ENCODE measurements at places on chromosomes 6 and 20.

DNA sequence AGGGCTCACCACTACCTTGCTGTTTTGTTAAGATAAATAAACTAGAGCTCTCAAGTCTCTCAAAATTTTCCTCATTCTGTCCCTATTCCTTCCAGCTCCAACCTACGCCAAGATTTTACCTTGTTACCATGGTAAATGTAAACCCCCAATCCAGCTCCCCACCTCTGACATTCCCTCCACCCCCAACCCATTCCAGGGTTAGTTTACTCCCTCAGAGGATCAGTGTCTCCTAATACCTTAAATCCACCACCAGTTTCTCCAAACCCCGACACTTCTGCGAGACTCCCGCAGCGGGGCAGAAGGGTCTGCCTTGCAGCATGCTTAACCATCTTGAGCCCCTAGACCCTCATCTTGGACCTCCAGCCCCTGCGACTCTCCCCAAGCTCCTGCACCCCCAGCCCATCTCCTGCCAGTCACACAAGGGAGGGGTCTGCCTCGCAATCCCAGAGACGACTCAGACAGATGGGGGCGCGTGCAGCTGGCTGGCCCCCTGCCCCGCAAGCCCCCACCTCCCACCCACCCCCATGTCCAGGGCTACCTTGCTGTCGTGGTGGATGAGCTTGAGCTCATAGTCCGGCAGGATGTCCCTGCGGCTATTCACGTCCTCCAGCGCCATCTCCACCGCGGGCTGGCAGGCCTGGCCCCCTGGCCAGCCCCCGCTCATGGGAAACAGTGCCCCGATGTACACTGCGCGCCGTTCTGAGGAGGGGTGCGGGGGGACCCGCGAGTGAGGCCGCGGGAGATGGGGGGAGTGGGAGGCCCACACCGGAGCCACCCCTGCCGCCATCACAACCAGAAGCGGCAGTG is 5.8 kb downstream of the GABBR1 start:
- DNase-seq: peak; percentile 39

- no peak for DNase-seq
Observed at GRCh38 chr20:52763321-52763853, 208.8 kb upstream of the TSHZ2 start.

- no peak for DNase-seq
Observed at GRCh38 chr6:90993770-90994169, 406.9 kb upstream of the MAP3K7 start.

DNA sequence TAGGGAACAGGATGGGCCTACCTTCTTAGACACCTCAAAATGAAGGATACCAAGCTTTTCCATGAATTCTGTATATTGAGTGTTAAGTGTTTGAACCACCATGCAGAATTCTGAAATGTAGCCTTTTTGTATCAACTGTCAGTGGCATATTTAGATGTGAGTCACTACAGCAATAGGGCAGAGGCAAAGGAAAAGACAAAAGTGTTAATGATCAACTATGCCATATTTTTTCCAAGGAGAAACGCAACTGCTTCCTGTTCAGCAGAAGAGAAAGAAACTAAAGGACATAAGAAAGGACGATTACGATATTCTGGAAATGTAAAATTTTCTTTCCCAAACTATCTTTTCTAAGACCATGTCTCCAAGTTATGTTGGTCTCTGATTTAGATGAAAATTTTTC is 104.6 kb upstream of the RSPO3 start:
- no peak for DNase-seq

GRCh38 chr6:45710304-45710821 is 305.3 kb downstream of the CLIC5 start:
- DNase-seq: no peak

GRCh38 chr6:114816678-114817077 is 473.9 kb upstream of the HS3ST5 start:
- DNase-seq: no peak

- no peak for DNase-seq
Observed at GRCh38 chr20:17485017-17485416, 46.2 kb downstream of the BFSP1 start.

GRCh38 chr6:156720691-156721685 is 56.2 kb upstream of the ARID1B start:
- no peak for DNase-seq

GRCh38 chr6:122726649-122727048 is 52.9 kb upstream of the FABP7 start:
- no peak for DNase-seq

DNA sequence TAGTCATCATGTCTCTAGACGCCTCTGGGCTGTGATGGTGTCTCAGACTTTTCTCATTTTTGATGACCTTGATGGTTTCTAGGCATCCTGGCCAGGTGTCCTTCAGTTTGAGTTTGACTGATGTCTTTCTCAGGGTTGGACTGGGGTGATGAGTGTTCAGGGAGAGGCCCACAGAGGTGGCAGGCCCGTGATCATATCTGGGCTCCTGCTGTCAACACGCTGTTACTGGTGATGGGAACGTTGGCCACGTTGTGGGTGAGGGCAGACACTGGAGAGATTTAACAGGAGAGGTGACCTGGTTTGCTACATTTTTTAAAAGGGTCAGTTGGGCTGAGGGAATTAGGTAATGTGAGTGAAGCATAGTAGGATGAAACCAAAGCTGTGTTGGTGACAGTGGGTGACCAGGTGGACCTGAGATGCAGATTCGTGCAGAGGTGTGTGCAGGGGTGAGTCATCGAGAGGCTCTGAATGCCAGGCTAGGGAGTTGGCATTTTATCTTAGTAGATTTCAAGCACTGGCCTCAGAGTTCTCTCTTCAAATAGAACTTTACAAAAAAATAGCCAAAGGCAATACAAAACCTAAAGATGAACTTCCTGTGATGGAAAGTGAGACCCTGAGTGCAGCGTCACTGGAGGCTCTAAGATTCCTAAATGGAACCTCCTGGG is 174.1 kb downstream of the CDH26 start:
- DNase-seq: no peak

GRCh38 chr6:11833626-11834592 is 55.3 kb upstream of the ADTRP start:
- no peak for DNase-seq

- no peak for DNase-seq
Observed at GRCh38 chr6:27007020-27007419, 240.5 kb upstream of the PRSS16 start.

GRCh38 chr6:69771158-69771906 is 25.5 kb downstream of the LMBRD1 start:
- no peak for DNase-seq

GRCh38 chr6:32047855-32048766 is 9.9 kb downstream of the CYP21A2 start:
- peak; percentile 29 for DNase-seq

- DNase-seq: no peak
Observed at GRCh38 chr20:53040693-53041589, 68.8 kb downstream of the TSHZ2 start.

GRCh38 chr6:89927264-89927663 is 33.0 kb downstream of the GJA10 start:
- no peak for DNase-seq

DNA sequence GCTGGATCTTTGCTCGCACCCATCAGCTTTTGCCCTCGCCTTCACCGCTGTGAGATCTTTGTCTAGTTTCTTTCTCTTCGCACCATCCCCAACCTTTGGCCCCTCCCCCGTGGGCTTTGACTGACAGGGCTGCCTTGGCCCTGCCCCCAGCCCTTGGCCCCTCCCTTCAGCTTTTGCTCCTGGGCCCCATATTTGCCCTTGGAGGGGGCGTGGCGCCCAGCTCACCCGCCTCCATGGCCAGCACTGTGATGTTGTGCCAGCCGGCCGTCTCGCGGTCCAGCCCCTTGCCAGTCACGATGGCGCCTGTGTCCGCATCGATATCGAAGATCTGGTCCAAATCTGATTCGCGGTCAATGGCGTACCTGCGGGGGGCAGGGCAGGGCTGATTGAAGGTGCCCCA is 81.1 kb downstream of the CD40 start:
- DNase-seq: no peak

DNA sequence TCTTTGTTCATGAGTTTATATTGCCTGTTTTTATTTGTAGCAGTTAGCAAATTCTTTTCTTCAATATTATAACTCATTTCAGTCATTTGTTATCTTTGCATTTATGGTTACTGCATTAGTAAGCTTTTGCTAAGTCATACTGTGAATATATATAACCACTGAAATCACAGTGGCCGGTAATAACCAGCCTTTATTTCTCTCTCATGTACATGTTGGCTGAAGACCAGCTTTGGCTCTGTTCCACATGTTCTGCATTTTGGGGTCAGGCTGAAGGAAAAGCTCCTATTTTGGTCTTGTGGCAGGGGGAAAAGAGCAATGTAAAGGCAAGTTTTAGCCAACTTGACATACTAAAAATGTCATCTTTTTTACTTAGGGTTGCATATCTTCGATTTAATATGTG is 276.3 kb downstream of the BCKDHB start:
- no peak for DNase-seq

- no peak for DNase-seq
Observed at GRCh38 chr20:11246251-11246775, 572.5 kb upstream of the JAG1 start.

All from C1 segment of cervical spinal cord (tissue), 14 donors.